ENCODE measurements at places on chromosomes 2 and 18.

- DNase-seq: no peak
Measured at GRCh38 chr2:11744631-11745394, 1.6 kb upstream of the LPIN1 start.

GRCh38 chr2:102780467-102780866 is 18.6 kb downstream of the TMEM182 start:
- no peak for DNase-seq

DNA sequence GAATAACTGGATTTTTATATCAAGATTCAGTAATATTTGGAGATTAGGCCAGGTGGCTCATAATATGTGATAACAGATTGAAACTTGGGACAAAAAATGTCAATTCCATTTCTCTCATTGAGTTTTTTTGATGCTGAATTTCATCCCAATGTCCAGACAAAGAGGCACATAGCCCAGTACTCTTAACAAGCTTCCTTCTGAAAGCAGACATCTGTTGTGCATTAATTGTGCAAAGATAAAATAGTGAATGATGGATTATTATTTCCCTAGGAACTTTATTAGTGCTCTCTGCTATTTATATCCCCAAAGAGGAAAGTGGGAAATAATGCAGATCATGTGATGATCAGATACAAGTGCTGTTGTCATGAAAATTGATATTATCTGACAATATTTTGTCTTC is 234.1 kb downstream of the CCDC102B start:
- no peak for DNase-seq

- no peak for DNase-seq
Measured at GRCh38 chr18:46711444-46711863, 45.4 kb downstream of the ST8SIA5 start.

GRCh38 chr2:18244845-18245244 is 315.6 kb downstream of the RDH14 start:
- DNase-seq: no peak

DNA sequence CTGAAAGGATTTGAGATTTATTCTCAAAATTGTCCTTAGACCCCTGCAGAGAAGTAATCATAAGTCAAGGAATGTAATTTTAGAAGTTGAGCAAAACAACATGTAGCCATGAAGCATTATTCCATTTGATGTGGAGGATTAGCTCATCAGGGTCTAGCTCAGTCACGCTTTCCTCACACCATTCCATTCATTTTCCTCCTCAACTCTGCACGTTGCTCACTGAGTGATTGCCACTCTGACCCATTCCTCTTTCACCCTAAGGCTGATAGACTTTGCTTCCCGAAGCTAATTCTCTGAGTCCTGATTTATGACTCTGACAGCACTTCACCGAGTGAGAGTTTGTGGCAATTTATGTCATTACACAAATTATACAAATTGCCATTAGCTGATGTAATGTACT is 820.6 kb upstream of the PIK3C3 start:
- no peak for DNase-seq

GRCh38 chr18:39799006-39799405 is 2156.0 kb upstream of the PIK3C3 start:
- DNase-seq: no peak

DNA sequence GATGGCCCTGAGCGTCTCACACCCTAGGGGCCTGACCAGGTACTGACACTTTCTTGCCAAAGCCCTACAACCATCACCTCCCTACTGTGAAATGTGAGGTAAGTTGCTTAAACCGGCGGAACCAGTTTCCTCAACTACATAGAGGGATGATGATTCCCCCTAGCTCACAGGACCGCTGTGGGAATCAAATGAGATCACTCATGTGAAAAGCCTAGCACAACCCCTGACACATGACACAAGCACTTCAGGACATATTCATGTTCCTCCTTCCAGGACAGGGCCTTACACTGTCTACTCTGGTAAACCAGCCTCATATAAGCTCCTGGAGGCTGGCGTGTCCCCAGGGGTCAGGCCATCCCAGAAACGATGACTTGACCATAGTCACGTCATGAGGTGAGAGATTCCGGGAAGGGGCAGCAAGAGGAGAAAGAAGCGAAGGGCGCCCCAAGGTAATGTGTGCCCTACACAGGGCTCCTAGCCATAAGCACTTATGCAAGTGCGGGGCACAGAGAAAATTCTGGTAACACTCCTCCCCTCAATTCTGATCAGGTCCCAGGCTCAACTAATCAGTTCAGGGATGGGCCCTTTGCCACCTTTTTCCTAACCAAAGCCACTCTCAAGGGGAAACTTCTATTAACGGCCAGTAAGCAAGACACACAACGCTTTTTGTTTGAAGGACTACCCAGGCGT is 49.5 kb downstream of the C2orf42 start:
- no peak for DNase-seq

- no peak for DNase-seq
Measured at GRCh38 chr18:74388227-74388626, 68.9 kb downstream of the DIPK1C start.

DNA sequence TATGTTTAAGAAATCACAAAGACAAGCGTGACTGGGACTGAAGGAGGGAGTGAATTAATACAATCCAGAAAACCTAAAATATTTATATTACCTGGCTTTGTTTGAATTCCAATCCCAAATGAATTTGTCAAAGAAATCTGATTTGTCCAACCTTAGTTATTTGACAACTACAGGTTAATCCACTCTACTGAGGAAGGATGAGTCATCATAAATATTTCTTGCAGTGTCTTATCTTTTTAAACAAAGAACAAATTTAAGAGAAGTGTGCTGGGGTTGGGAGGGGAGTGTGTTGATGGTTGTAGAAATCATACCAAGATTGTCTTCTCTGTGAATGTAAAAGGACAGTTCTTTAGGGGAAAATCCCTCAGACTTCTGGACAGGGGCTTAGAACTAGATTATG is 1106.3 kb upstream of the SLC39A10 start:
- DNase-seq: no peak

- no peak for DNase-seq
Measured at GRCh38 chr18:37420315-37420880, 145.2 kb downstream of the CELF4 start.

DNA sequence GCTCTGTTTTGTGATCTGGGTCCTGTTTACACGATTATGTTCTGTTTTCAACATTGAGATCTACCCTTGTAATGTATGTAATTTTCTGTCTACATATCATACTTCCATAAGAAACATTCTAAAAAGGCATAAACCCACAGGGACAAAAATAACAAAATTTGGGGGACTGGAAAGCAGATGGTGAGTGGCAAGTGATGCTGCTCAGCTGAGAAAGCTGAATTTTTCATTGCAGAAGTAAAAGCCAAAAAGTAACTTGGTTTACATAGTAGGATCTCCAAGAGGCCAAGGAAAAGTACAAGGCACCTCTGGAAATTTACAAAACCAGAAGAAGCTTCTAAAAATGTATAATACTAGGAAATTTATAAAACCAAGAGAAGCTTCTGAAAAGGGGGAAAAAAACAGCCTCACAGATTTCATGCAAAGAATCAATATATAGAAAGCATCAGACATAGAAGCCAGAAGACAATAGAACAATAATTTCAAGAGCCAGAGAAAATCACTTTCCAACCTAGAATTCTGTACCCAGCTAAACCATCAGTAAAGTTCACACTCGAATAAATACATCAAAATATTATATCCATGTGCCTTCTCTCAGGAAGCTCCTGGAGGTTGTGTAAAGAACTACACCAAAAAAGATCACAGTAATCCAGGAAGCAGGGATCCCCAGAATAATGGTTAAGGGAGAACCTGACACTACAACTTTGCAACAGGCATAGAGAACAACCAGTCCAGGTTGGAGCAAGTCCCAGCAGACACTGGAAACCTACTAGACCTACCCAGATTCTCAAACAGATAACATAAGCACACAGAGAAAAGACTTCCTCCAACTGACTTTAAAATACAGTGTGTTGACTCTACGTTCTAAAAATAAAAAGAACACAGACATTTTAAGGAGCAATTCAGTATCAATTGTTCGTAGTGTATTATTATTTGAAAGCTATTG is 401.7 kb upstream of the HS6ST1 start:
- no peak for DNase-seq

DNA sequence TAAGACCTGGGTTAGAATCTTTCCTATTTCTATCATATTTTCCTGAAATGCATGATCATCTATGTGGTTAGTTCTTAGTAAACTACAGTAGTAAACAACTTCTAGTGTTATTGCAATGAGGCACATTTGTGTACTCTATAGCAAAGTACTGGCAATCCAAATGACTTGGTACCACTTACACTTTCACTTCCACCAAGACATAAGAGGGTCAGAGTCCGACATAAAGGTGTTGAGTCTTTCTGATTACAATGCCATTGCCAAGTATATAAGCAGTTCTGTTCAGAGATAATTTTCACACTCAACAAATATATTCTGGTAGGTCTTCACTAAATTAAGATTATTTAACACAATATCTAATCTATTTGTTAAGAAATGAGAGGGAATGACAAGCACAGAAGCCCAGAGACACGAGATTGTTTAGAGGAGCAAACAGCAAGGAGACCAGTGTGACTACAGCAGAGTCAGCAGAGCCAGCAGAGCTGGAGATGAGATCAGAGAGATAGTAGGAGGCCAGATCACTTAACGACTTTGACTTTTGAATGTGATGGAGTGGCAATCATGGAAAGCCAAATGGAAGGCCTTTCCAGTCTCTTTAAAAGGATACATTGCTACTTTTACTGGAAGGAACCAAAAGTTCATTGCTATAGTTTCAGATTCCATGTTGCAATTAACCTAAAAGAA is 27.5 kb downstream of the SOS1 start:
- DNase-seq: no peak

DNA sequence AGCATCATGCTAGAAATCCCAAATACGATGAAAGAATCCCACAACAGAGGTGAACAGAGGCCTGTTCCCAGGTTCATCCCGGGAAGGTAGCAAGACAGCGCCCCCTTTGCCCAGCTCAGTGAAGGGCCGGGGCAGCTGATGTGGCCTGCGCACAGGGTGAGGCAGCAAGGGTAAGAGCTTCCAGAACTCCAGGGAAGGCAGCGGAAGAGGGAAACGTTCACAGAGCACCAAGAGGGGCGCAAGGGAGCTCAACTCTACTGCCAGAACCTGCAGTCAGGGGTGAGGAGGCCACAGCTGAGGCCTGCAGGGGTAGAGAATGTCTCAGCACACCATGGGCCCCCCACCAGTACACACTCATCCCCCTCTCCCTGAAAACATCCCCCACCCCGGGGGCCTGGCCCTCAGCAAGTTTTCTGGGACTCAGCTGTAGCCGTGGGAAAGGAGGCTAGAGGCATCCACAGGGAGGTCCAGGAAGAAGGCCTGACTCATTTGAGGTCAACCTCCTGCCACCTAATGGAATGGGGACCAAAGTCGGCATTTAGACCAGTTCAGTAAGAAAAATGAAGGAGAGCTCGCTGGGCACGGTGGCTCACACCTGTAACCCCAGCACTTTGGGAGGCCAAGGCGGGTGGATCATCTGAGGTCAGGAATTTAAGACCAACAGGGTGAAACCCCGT is 95.6 kb upstream of the ASAP2 start:
- no peak for DNase-seq

DNA sequence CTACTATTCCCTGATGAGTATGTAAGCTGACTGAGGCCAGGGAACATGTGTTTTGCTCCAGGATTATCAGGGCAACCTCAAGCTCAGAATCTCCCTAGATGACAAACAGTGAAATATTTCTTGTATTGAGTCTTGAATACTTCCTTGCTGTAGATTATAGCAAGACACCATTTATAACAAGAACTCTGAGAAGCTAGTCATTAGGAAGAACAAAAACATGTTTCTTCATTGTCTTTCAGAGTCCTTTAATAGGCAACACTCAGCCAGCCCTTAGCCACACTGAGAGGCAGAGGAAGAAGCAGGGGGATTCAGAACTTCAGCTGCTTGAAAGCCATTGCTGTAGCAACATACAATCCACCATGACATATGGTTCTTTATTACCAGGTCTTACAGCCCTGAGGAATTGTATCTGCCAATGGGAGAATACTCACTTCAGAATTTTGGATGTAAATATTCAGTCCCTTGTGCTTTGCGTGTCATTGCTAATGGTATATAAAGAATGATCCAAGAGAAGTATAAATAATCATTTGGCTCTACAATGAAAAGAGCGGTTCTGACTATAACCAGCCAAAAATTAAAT is 117.5 kb upstream of the NCKAP5 start:
- no peak for DNase-seq

- no peak for DNase-seq
Measured at GRCh38 chr2:108154366-108155061, 85.3 kb upstream of the SULT1C3 start.

DNA sequence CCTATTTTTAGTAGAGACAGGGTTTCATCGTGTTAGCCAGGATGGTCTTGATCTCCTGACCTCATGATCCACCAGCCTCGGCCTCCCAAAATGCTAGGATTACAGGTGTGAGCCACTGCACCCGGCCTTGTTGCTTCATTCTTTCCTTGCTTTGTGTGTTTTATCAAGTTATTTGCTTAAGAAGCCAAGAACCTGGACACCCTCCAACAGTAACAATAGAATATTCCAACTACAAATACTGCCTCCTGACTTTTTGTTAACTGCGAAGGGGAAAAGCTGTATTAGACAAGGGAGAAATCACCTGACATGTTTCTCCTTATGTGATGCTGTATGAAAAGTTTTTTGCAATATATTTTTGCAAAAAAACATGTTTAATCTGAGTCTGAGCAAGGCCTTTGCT is 297.2 kb downstream of the NCKAP5 start:
- no peak for DNase-seq

GRCh38 chr18:9550429-9550828 is 63.9 kb downstream of the PPP4R1 start:
- DNase-seq: no peak

DNA sequence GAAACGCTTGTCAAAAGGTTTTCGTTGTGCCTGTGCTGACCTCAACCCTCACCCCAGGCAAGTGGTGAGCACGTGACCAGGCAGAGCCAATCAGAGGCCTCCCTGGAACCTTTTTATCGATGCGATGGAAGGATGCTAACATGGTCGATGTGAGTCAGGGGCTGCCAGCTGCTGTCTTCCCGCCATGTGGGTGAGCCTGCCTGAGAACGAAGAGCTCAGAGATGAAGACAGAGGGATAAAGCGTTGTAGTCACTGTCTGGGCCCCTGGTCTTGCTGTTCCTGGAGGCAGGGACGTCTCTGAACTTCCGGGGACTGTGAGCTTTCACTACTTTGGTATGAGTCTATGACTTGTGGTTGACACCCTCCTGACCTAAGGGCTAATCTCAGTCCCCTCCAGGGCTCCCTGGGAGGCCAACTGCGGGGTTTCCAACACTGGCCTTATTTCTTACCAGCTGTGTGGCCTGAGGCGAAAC is 18.6 kb downstream of the DNMT3A start:
- DNase-seq: no peak

- DNase-seq: no peak
Measured at GRCh38 chr2:31401580-31401979, 13.0 kb downstream of the XDH start.

DNA sequence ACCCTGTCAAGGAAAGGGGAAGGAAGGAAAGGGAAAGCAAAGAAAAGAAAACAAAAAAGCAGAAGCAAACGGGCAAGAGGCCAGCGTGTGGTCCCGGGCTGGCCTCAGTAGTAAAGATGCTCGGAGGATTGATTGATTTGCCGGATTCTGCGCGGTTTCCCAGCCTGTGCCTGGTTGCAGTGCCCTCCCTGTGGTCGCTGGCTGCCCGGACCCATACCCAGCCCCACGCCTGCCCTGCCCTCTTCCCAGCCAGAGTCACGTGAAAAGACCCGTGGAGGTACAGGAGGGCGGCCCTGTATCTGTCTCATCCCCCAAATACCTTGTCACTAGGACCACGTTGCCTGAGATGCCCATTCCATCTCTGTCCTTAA is 55.1 kb upstream of the IMP4 start:
- DNase-seq: no peak

- DNase-seq: no peak
Measured at GRCh38 chr2:216109962-216110614, 940 bp downstream of the XRCC5 start.
